ENCODE measurements at places on chromosomes 6 and 20.

DNA sequence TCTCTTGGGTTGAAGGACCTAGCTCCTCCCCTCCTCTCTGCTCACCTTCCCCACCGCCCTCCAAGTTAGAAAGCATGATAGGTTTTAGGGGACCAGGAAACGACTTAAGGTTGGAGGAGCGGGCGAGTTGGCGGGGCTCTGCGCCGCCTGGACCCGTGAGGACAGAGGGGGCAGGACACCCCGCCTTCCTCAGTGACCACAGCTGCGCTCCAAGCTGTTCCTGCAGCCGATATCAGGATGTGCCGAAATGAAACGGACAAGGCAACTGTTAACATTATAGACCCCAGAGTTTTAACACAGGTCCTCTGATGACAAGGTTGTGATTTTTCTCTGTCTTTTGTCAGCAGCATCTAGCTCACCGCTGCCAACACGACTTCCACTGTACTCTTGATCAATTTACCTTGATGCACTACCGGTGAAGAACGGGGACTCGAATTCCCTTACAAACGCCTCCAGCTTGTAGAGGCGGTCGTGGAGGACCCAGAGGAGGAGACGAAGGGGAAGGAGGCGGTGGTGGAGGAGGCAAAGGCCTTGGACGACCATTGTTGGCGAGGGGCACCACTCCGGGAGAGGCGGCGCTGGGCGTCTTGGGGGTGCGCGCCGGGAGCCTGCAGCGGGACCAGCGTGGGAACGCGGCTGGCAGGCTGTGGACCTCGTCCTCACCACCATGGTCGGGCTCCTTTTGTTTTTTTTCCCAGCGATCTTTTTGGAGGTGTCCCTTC lies at the start of gene GRM1:
GRM1 (plus strand) TSS at position 212 of the 722 bp plus-strand sequence; CDS start at position 668, 456 bp downstream.
- no peak for DNase-seq

- DNase-seq = no peak
Measured at GRCh38 chr6:91435630-91436029, 848.8 kb upstream of the MAP3K7 start.

GRCh38 chr6:32885698-32886286 lies 31.8 kb downstream of the PSMB9 start:
- peak; percentile 69 for DNase-seq

DNA sequence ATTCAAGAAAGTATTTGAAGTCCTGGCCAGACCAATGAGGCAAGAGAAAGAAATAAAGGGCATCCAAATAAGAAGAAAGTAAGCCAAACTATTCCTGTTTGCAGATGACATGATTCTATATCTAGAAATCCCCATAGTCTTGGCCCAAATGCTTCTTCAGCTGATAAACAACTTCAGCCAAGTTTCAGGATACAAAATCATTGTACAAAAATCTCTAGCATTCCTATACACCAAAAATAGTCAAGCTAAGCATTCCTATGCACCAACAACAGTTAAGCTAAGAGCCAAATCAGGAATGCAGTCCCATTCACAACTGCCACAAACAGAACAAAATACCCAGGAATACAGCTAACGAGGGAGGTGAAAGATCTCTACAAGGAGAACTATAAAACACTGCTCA lies 60.1 kb upstream of the PHIP start:
- DNase-seq = no peak

DNA sequence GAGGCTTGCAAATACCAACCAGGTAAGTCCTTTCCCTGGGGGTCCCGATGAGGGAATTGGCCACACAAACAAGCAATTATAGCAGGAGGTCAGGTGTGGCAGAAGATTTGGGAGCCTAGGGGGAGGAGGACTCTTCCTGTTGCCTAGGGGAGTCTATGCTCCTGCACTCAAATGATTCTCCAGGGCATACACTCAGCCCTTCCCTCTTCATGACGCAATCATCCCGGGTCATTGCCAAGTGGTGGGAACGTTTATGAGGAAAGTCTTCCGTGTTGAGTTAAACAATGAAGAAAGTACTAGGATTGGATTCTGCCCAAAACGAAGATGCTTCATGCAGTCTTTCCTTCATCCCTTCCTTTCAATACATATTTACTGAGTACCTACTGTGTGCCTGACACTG lies 186.5 kb upstream of the TSHZ2 start:
- DNase-seq = no peak

DNA sequence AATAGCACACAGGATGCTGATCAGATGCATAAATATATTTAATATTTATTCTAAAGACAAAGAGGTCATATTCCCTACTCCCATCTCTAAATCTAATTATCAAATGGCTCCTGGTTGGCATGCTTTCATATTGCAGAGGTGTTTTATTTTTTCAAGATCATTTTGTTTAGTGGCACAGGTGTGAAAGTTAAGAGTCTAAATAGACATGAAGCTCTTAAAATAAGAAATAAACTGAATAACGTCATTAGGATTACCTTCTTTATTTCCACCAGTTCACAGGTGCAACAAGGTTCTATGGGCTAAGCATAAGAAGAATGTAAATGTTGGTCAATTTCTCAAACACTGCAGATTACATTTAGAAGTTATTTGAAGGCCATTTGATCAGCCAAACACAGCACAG lies 7.1 kb upstream of the CYP24A1 start:
- no peak for DNase-seq

GRCh38 chr6:134343066-134343465 lies 25.2 kb upstream of the SGK1 start:
- DNase-seq = no peak

DNA sequence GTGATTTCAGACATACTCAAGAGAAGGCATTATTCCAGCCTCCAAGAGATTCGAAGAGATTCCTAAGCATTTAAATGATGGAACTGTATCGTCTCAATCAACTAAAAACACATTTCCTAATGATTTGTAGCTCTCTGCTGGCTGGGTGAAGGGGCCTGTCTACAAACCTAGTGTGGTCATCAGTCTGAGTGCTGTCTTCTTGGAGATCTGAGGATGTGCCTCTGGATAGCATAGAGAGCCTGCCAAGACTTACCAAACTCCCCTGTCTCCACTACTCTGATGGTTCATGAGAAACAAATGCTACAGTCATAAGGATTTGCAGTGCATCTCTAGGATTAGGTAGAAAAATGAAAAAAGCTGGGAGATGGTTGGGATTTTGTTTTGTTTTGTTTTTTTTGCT lies 176.9 kb upstream of the CITED2 start:
- no peak for DNase-seq

- DNase-seq = no peak
Measured at GRCh38 chr6:17418281-17419188, 25.1 kb downstream of the CAP2 start.

DNA sequence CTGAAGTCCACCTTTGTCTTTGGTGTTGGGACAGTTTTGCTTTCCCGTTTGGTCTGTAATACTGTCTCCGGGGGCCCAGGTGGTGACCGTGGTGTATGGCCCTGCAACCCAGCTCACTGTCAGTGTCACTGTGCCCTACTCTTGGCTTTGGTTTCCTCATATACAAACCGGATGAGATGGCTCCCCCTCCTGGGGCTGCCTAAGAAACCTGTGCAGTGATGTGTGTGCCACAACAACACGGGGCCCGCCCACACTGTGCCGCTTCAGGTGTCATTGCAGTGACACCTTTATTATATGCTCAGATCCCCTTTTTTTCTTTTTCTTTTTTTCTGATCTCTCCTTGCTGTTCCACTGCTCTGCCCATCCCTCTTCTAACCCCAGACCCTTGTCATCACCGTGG lies 73.9 kb downstream of the RAMACL start:
- peak; percentile 79 for DNase-seq

DNA sequence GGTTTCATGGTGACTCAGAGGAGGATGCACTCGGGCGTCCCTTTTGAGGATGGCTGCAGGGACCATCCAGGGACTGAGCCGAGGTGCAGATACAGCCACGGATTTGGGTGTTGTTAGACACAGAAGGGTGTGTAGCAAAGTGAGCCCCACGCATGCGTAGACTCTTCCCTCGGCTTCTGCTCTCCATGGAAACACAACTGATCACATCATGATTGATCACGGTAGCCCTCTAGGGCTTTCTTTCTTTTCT lies 606 bp upstream of the ULBP1 start:
- DNase-seq = peak; percentile 16

DNA sequence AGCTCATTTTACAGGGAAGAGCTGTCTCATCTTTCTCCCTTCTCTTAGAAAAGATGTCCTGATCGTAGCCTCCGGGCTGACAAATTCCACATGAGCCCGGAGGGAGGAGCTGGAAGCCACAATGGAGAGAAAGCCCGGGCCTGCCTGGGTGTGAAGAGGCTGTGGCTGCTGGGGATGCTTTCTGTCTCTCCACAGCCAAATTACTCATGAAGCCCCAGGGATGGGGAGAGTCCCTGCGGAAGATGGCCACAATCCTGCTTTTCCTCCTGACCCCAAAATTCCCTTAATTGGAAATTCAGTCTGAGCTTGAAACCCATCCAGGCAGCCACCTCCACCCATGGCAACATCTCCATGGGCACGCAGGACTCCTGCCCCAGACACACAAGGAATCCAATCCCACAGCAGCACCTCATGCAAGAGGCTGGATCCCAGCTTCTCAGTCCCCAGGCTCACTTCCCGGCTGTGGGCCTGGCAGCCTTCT lies 32.4 kb downstream of the JPH2 start:
- DNase-seq = no peak

- no peak for DNase-seq
Measured at GRCh38 chr6:138529478-138529877, 30.2 kb upstream of the NHSL1 start.

DNA sequence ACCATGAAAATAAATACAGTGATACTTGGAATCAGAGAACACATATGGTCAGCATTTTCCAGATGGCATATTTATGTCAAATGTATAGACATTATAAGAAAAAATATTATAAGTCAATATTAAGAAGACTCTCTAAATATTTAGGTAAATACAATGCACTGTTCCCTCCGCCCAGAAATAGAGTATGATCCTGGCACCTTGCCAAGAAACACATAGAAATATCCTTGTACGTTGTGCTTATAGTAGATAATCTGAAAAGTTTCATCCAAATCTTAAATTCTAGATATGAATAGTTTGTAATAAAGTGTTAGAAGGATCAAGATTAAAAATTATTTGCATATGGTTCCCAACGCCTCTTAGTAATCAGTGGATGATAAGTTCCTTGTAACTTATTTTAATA lies 645.8 kb upstream of the GJE1 start:
- no peak for DNase-seq

- no peak for DNase-seq
Measured at GRCh38 chr20:33393609-33394008, 7.7 kb downstream of the CDK5RAP1 start.

DNA sequence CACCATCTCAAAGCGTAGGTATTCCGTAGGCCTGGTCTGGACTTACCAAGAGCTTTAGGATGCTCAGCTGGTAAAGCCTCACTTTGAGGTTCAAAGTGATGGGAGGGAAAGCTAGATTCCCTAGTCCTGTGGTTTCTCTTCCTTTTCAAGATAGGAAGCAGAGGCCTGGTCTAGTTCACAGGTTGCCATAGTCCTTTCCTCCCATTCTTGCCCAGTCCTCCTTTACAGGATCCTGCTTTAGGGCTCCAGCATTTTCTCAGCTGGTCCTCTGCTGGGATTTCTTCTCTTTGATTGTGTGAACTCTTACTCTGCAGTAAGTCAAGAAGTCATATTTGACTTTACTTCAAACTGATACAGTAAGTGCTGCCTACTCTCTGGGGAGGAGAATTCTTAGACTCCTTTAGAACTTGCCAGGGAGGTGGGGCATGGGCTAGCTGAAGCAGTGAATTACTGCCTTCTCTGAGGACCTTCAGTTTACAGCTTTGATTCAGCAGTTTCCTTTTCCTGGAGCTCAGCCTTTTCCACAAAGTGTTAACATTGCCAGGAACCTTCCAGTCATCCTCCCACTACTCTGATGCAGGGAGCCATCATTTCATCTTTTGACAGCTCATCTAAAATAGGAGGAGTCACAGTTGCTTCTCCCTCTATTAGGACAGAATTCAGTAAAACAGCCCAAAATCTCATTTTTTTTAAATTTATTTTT lies 42.8 kb upstream of the PLCG1 start:
- DNase-seq = no peak

DNA sequence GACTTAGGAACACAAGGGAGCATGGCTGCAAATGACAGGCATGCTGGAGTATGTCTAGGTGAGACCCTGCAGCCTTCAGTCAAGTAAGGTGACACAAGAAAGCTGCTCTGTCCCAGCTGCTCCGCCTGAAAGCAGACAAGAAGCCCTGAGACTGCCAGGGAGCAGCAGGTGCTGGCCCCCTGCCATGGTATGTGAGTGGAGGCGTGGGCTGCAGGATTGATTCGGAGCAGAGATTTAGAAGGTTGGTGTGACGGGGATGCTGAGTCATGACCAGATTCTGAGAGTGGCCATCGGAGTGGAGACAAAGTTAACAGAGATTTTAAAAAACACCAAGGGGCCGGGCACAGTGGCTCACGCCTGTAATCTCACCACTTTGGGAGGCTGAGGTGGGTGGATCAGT lies 17.8 kb downstream of the LRP11 start:
- no peak for DNase-seq

DNA sequence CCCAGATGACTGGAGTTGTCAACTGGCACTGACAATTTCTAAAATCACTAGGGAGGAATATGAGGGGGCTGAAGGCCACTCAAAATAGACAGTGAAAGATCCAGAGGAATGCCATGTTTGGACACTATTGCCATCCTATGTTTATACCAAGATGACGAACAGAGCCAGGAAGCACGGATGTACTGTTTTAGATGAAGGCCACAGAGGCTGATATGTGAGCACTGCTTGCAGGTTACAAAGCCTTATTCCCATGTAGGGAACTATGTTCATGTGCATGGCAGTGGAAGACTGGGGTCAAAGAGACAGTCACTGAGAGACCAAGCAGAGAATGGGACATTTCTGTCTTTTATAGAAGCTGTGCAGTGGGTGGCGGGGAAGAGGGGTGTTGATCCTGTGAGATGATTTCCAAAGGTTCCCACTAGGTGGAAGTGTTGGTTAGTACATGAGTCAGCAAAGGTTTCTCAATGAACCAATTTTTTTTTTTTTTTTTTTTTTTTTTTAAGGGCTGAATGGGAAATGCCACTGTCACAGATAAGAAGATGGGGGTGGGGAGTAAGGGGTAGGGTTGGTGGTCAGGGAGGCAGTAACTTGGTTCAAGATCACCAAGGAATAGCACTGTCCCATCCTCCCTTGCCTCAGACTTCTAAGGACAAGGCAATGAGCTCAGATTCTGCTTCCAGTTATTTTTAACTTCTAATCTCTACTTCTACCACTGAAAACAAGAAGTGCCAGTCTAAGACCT lies 46.7 kb upstream of the MOCS1 start:
- peak; percentile 11 for DNase-seq

DNA sequence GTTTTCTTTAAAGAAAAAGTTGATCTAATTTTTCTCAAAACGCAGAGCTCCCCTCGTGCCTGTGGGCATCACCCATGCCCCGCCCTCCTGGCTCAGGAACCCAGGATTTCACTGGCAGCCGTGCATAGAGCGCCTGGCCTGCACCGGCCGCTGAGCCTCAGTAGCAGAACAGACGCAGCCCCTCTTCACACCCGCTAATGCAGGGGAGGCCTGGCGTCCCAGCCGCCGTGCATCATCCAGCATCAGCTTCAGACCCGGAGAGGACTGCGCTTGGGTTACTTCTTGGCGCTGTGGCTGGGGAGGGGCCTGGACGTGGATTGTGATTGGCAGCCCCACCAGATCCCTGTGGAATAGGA lies 18.1 kb downstream of the RBM38 start:
- DNase-seq = no peak

Measured in germinal center (tissue), 1 donor.